Fibroblast of the aortic adventitia (primary cell): ENCODE measurements at places on chromosomes 12 and 14. TPM values are rescaled to one million over a fixed set of nuclear protein-coding genes. Genes with fewer than 3 reads are reported as not detected.

TSPAN11 gene
- 0.36 and 2.0 TPM in 2 replicates for total RNA-seq

NABP2 gene
- total RNA-seq: 13.9 and 31.5 TPM in 2 replicates

MYH6 gene
- not detected in 2 replicates for total RNA-seq

KLHDC1 gene
- 4.9 and 12.8 TPM in 2 replicates for total RNA-seq

GPATCH2L gene
- total RNA-seq: 47.9 and 57.6 TPM in 2 replicates

CACNA2D4 gene
- 0.08 and 0.27 TPM in 2 replicates for total RNA-seq

RHOJ gene
- total RNA-seq: 7.4 and 13.5 TPM in 2 replicates

OASL gene
- 0.33 TPM in 1 of 2 replicates, not detected in the other for total RNA-seq

RNASE1 gene
- total RNA-seq: 1.7 TPM in 1 of 2 replicates, not detected in the other

MED13L gene
- total RNA-seq: 120 and 180 TPM in 2 replicates

RAB3IP gene
- 1.6 and 4.8 TPM in 2 replicates for total RNA-seq

B4GALNT1 gene
- 1.7 and 6.9 TPM in 2 replicates for total RNA-seq

SYCP3 gene
- 0.18 and 0.82 TPM in 2 replicates for total RNA-seq

TRPV4 gene
- 0.25 and 2.1 TPM in 2 replicates for total RNA-seq

RHEBL1 gene
- total RNA-seq: 0.25 and 0.54 TPM in 2 replicates

RFLNA gene
- total RNA-seq: 0.45 and 1.1 TPM in 2 replicates

RNASE2 gene
- total RNA-seq: not detected in 2 replicates

SSPN gene
- 9.3 and 23.0 TPM in 2 replicates for total RNA-seq

AQP5 gene
- 0.72 and 2.4 TPM in 2 replicates for total RNA-seq

MYL2 gene
- not detected in 2 replicates for total RNA-seq

MAP1LC3B2 gene
- not detected in 2 replicates for total RNA-seq

KRT72 gene
- total RNA-seq: not detected in 2 replicates

CDC42BPB gene
- 60.2 and 78.4 TPM in 2 replicates for total RNA-seq

PYGL gene
- 39.3 and 79.5 TPM in 2 replicates for total RNA-seq

PTPRQ gene
- total RNA-seq: 1.2 and 32.1 TPM in 2 replicates

PTCSC3 gene
- not detected in 2 replicates for total RNA-seq

IFNG-AS1 gene
- 0.09 TPM in 1 of 2 replicates, not detected in the other for total RNA-seq

FLRT2 gene
- 48.6 and 72.3 TPM in 2 replicates for total RNA-seq

CAND1 gene
- total RNA-seq: 119 and 238 TPM in 2 replicates

ZNF605 gene
- total RNA-seq: 14.6 and 18.3 TPM in 2 replicates

NTN4 gene
- 8.7 and 71.8 TPM in 2 replicates for total RNA-seq

B3GNT4 gene
- not detected in 2 replicates for total RNA-seq

SEC23A gene
- total RNA-seq: 298 and 1,157 TPM in 2 replicates

PROX2 gene
- total RNA-seq: not detected in 2 replicates

MNAT1 gene
- total RNA-seq: 59.9 and 71.2 TPM in 2 replicates

TAS2R7 gene
- 0.18 TPM in 1 of 2 replicates, not detected in the other for total RNA-seq

TEAD4 gene
- total RNA-seq: 14.6 and 18.9 TPM in 2 replicates

LRP6 gene
- 44.2 and 116 TPM in 2 replicates for total RNA-seq

CPNE8 gene
- total RNA-seq: 36.8 and 70.3 TPM in 2 replicates

OAS1 gene
- total RNA-seq: 1.4 and 7.8 TPM in 2 replicates

CIROP gene
- total RNA-seq: 1.8 TPM in 1 of 2 replicates, not detected in the other

CNTN1 gene
- 0.27 and 0.33 TPM in 2 replicates for total RNA-seq

TAS2R14 gene
- total RNA-seq: 4.1 and 5.2 TPM in 2 replicates

GALNT16 gene
- total RNA-seq: 1.6 and 4.6 TPM in 2 replicates

PLEKHD1 gene
- total RNA-seq: 0.09 TPM in 1 of 2 replicates, not detected in the other

ABCB9 gene
- total RNA-seq: 4.4 and 10.3 TPM in 2 replicates
